Stimulated activated CD8-positive, alpha-beta memory T cell treated with anti-CD3 and anti-CD28 coated beads, Interleukin-12 subunit alpha, Interleukin-12 subunit beta, amount 100 ng/mL, for 1 hour (primary cell): ENCODE measurements at places on chromosomes 7 and 10.
A peak's percentile ranks its signal among the peaks of the same experiment; 100 is the strongest.

DNA sequence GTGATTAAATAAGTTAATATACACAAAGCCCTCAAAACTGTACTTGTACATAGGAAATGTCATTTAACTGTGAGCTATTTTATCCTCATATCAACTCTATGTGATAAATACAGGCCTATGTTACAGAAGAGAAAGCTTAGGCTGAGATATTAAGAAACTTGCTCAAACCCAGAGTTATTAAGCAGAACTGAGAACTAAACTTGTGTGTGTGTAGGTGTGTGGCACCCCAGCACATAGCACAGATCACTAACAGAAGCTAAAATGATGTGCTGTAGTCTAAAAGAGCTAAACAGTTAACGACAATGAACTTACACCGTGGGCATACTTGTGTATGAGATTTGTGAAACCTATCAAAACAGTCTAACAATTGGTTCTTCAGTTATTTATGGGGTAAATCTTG is 34.5 kb downstream of the MTPN start:
- DNase-seq, result no peak

DNA sequence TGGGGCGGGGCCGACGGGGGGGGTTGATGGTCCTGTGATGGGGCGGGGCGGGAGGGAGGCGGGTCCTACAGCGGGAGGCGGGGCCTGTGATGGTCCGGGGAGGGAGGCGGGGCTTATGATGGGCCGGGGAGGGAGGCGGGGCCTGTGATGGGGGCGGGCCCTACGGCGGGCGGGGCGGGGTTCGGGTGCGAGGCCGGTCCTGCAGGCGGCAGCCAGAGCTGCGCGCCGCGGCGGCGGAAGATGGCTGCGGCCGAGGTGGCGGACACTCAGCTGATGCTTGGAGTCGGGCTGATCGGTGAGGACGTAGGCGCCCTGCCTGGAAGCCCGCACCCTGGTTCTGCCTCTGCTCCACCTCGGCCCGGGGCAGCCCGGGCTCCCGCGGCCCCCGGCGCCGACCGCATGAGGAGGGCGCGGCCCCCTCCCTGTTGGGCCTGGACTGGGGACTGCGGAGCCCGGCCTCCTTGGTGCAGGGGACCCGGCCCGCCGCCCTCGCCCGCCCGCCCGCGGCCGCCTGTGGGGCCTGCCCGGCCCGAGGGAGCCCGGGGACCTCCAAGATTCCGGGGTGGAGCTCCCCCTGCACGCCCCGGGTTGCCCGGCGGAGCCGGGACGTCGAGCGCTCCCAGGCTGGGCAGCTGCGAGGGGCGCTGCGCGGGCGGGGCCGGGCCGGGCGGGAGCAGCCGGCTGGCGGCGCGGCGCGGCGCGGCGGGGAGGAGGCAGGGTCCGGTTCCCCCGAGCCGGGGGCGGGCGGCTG is at the start of gene DENND10:
DENND10 (plus strand) TSS at position 211 of the 751 bp plus-strand sequence; CDS start at position 241, 30 bp downstream.
- DNase-seq, result peak; percentile 58

DNA sequence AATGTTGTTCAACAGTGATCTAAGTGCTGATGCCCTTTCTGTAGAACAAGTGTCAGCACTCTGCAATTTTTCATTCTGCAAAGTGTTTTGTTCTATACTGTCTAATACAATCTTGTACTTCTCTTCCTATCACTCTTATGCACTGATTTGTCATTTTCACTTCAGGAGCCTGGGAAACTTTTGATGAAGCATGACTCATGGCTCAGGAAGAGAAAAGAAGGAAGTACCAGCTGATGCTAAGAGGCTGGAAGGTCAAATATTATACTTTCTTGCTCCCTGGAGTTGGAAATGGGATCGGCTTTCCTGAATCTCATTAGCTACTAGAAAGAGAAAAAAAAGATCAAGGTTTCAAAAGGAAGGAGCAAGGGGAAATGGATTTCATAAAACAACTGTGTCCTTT is 45.8 kb downstream of the DGKI start:
- no peak for DNase-seq

DNA sequence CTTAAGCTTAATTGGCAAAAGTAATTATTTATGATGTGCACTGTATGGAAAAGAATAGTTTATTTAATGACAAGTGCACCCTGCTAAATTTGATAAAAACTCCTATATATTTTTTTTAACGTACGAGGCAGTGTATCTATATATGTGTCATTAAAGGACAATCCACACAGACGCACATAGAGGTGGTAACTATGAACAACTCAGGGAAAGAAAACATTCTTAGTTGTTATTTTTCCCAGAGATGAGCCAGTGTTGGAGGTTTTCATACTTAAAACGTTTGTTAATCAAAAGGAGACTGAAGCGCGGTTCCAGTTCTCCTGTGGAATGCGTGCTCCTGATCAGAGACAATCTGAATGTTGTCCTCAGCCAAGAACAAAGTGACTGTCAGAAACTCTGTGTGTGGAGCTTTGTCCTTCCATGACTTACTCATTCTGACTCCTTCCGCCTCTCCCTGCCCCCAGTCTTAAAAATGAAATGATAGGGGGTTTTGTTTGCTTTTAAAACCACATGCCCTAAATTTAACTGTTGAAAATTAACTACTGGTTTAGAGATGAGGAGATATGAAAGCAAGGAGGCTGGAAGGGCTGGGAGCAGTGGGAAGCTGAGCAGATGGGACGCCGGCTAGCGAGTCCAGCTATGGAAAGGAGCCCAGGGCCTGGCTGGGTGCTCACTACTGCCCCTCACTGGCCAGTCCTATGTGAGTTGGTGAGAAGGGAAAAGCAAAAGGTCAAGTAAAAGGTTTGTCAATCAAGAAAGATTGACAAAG is 99.6 kb downstream of the SVIL start:
- DNase-seq, result no peak

- DNase-seq, result no peak
Measured at GRCh38 chr10:10598297-10598696, 419.4 kb upstream of the CELF2 start.

GRCh38 chr10:68471586-68472408 is at the start of gene DNA2:
Gene DNA2 (minus strand): TSS chr10:68471973. CDS start chr10:68471864, 109 bp downstream.
- DNase-seq, result peak; percentile 49

DNA sequence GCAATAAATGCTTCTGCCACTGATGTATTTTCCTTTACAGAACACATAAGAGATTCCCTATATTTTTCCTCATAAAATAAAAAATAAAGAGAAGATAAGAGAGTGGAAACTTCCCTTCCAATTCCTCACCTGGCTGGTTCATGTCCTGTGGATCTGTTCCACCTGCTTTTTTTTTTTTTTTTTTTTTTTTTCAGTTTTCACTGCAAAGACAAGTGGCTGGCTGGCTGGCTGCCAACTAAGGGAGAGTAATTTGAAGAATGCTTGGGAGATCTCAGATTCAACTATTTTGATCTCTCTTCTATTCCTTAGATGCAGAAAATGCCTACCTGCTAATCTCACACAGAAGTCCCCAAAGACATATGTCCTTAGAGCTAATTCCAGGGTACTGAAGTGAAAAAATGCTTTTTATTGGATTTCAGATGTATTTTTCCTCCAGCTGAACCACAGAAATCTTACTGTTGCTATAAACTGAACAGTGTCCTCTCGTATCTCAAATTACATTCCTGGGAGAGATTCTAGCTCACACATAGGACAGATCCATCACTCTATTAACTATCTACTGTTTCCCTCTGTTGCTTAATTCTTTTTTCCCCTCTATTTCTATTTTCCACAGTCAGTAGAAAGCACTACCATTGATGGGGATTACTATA is 120.8 kb downstream of the NRCAM start:
- no peak for DNase-seq

DNA sequence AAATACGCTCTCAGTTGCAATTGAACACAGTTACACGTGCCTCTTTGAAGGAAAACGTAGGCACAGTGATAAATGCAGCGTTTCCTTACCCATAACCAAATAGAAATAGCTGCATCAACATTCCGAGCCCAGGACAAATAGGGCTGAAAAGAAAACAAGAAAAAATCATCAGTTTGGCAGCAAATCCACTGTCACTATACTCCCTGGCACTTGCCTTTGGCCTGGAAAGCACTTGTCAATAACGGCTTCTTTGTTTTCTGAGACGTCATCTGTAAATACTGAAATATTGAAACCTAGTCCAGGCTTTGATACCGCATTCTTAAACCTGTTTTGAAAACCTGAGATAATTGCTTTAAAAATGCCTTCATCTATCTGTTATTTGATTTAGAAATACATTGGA is 167.2 kb upstream of the AKR1E2 start:
- no peak for DNase-seq

DNA sequence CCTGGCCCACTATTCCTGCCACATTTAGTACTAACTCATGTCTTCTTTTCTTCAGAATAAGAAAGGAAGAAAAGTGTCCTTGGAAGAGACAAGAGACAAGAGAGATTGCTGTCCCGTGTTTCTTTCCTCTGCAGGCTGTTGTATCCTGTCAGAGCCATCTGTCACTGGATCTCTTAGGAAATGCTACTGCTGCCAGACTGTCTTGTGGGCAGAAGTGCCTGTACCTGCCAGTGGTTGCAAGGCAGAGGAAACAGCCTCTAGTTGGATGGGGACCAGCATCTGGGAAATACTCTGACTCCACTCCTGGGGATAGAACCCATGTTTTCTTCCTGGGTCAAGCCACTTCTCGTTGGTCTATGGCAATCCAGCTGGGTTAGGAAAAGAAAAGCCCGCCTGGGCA is 16.7 kb upstream of the MAP3K8 start:
- DNase-seq, result no peak

GRCh38 chr7:22395222-22395621 is 38.3 kb upstream of the RAPGEF5 start:
- DNase-seq, result no peak

DNA sequence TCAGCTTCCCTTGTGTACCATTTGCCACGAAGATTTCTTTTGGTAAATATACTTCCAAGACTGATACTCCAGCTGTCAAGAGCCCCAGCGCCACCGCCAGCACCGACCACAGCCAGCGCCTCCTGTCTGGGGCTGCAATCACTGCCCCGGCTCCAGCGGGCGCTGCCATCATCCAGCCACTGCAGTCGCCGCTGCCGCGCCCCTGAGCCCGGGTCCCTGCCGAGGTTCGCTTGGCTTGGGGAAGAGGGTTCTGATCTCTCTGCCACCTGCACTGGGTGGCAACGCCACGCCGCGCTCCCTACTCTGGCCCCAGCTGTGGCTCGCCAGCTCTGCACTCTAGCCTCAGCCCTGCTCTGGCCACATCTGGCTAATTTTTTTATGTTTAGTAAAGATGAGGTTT is 57.7 kb upstream of the ZNF138 start:
- DNase-seq, result no peak

DNA sequence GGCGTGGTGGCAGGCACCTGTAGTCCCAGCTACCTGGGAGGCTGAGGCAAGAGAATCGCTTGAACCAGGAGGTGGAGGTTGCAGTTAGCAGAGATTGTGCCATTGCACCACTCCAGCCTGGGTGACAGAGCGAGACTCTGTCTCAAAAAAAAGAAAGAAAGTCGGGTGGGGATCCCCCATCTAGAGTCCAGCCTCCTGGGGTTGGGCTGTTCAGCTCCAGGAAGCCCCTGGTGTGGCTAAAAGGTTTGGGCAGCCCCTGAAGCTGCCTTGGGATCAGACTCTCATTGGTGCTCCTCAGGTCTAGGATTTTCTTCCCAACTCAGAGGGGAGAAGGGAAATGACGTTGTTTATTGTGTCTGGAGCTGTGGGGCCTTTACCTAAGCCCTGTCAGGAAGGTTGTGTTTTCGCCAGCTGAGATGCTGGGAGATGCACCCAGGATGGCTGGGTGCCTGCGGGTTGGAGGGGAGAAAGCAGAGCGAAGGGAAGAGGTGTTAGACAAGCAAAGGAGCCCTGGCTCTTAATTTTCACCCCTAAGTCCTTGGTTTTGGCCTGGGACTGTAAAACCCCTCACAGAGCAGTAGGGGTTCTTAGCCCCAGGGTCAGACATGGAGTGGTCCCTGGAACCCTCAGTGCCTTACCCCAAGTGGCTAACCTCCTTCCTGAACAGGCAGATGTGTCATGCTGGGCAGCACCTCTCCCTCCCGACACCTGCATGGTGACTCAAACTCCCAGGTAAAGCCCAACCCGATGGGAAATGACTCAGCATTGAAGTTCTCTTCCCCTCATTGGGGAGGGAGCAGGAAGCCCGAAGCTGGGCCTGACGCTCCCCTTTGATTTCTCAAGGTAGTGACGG is 21.1 kb downstream of the PLAU start:
- DNase-seq, result peak; percentile 40

GRCh38 chr7:39433550-39433949 is 132.7 kb upstream of the YAE1 start:
- no peak for DNase-seq

DNA sequence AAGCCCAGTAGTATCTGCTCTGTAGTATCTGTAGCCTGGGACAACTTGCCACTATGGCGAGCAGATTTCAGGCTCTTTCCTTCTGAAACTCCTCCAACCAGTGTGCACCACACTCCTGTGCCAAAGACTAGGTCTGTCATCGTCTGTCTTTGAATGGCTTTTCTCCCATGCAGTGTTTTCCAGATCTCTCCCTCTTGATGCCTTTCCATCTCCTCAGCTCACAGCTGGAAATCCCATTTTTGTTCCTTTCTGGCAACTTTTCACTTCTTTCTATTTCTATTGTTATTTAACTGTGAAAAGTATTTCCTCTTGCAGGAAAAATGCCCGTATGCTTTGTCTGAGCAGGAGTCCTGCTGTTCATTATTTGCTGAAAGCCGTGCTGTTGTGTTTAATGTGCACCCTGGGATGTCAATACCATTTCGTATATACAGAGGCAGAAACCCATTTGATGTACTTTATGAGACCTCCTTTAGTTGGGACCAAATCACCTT is 373.7 kb downstream of the PHTF2 start:
- no peak for DNase-seq

- no peak for DNase-seq
Measured at GRCh38 chr7:98488167-98488566, 87.3 kb upstream of the BAIAP2L1 start.

- no peak for DNase-seq
Measured at GRCh38 chr10:94991243-94991888, 52.9 kb downstream of the CYP2C9 start.

GRCh38 chr7:47283497-47284131 is 298.3 kb downstream of the TNS3 start:
- no peak for DNase-seq

- DNase-seq, result no peak
Measured at GRCh38 chr10:77448226-77448625, 189.4 kb downstream of the KCNMA1 start.

- no peak for DNase-seq
Measured at GRCh38 chr7:67847092-67847787, 850.6 kb downstream of the TYW1 start.

GRCh38 chr7:135862586-135863340 is 114.2 kb upstream of the FAM180A start:
- DNase-seq, result no peak

GRCh38 chr10:133069033-133069525 is 18.6 kb upstream of the ADGRA1 start:
- no peak for DNase-seq

- DNase-seq, result no peak
Measured at GRCh38 chr10:130934293-130935127, 377.0 kb downstream of the TCERG1L start.

DNA sequence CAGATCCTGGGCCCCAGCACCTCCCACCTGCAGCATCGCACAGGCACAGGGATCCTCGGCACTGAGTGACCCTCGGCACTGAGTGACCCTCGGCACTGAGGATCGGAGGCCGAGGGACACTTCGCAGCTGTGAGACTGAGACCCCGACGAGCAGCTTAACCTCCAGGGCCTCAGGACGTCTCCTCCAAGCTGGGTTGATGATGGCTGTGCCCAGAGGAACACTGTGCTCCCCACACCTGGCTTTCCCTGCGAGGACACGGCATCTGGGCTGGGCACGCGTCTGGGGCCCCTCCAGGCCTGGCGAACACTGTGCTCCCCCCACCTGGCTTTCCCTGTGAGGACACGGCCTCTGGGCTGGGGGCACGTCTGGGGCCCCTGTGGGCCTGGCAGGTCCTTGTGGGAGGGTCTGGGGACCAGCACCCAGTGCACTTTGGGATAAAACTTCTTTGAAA is 158.3 kb upstream of the PPP2R2D start:
- no peak for DNase-seq

GRCh38 chr7:155754165-155754564 is 58.1 kb downstream of the SHH start:
- no peak for DNase-seq
